Psoas muscle (tissue), 8 donors: ENCODE measurements at places on chromosomes 1 and 21. TPM values are rescaled to one million over a fixed set of nuclear protein-coding genes. Genes with fewer than 3 reads are reported as not detected.

DNA sequence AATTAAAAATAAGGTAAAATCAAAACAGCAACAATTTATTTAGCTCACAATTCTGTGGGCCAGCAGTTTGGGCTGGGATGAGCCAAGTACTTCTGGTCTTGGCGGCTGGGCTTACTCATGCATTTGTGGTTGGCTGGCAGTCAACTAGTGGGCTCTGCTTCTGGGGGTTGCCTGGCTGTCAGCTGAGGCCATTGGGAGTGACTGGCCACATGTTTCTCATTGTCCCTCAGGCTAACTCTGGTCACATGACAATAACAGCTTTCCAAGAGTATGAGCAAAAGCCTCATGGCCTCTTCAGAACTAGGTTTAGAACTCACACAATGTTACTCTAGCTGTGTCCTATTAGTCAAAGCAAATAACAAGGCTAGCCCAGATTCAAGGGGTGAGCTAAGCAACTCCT, 15.6 kb upstream of the CHIA start:
- peak; percentile 75 for DNase-seq

- DNase-seq: no peak
Observed at GRCh38 chr21:34859976-34860653, 189.0 kb downstream of the RUNX1 start.

DNA sequence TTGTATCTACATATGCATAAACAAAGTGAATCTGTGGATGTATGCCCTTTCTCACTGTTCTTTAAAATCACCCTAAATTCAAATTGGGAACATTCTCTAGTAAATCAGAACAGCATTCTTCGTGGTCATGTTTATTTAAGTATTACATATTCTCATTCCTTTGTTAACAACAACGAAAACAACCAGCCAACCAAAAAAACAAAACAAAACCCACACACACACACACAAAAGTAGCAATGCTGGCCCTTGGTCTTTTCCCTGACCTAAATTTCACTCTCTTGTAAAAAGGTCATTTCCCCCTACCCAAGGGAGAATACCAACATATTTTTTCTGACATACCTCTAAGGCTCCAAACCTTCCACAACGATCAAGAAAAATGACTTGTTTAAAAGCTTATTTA, 102.6 kb downstream of the NRIP1 start:
- no peak for DNase-seq

GRCh38 chr1:54323324-54323739, 82.9 kb downstream of the SSBP3 start:
- DNase-seq: no peak

The FMO2 gene
- polyA plus RNA-seq: 17.2 TPM

The PBX1 gene
- 36.8 TPM for polyA plus RNA-seq

The KCNE1 gene
- 0.35 TPM for polyA plus RNA-seq
